MV-4-11 (cell line): ENCODE measurements at places on chromosomes 16 and 17.

GRCh38 chr17:33038740-33039139, 47.1 kb downstream of the SPACA3 start:
- no peak for DNase-seq

DNA sequence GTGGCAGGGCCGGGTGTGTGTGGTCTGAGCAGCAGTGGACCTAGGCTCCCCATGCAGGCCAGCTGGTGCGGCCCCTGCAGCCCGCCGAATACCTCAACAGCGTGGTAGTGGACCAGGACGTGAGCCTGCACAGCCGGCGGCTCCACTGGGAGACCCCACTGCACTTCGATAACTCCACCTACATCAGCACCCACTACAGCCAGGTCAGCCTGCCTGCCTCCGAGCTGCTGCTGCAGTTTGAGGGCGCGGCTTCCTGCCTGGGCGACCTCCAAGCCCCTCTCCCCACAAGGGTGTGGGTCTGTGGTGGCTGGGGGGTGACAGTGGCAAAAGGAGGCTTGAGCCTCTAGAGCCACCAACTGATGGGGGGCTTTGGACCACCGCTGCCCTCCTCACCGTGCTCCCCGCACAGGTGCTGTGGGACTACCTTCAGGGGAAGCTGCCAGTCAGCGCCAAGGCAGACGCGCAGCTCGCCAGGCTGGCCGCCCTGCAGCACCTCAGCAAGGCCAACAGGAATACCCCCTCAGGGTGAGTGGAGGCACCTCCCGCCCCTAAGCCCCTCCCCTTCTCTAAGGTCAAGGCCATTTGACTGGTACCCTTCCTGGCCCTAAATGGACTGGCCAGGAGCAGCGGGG, 8.4 kb upstream of the SMIM5 start:
- DNase-seq, result no peak

DNA sequence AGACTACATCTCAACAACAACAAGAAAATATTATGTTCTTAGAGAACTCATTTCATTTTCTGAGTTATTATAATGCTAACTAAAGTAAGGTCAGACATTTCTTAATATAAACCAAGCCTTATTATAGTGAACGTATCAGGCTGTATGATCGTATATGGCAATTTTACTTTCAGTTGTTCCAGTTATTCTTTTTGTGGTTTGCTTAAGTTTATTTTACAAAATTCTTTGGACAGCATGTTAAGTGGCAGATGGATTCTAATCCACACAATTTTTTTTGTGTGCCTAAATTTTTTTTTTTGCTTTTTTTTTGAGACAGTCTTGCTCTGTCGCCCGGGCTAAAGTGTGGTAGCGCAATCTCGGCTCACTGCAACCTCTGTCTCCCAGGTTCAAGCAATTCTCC, 59.0 kb downstream of the VMP1 start:
- DNase-seq, result no peak

DNA sequence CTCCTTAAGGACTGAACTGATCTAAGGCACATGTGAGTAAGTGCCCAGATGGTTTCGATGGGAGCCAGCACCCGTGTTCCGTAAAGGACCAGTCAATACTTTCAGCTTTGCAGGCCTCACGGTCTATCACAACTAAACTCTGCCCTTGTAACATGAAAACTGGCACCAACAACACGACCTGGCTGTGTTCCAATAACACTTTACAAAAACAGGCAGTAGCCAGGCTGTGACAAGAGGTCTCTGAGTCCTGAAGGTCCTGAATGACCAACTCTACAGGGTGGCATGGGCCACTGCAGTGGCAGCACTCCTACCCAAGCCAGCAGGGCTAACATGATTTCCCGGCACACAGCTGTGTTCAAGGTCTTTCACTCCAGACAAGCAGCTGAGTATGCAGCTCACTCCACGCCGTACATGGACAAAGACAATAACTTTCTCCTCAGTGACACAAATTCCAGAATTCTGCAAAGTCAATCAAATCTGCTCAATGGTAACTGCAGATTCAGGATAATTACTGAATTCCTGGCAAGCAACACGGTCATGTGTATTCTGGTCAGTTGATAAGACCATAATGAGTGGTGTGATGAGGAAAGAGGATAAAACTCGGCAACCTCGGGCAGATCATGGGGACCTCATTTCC, 15.3 kb downstream of the NPLOC4 start:
- no peak for DNase-seq

DNA sequence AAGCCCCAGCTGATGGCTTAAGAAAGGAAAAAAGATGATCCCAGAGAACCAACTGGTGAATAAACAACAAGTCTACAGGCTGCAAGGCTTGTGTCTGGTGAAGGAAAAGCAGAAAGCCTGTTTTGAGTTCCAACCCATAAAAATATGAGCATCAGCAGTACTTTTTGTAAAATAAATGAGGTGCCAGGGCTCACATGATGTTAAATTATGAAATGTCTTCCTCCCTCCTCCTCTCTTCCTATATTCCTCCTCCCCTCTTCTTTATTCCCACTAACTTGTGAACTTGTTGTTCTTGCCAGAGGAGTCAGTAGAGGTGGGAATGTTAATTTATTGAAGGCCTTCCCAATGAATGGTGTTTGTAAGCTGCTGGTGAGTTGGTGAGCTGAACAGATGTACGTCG, 212.2 kb upstream of the CDH11 start:
- no peak for DNase-seq

DNA sequence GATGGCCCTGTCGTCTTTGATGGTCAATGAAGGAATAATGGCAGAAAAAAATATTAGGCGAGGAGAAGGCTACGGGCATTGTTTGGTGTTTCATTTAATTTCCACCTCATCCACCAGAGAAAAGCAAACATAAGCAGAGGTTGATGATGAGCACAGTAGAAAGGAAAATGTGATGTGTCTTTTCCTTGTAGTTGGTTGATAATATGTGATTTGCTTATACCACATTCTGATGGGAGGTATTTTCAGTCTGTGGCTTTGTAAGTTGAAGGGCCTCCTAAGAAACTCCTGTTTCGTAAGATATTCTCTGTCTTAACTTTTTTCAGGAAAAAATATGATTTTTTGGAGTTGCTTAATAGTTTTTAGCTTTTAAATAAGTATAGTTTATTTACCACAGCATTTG, 215.7 kb downstream of the PRKCA start:
- DNase-seq, result no peak

DNA sequence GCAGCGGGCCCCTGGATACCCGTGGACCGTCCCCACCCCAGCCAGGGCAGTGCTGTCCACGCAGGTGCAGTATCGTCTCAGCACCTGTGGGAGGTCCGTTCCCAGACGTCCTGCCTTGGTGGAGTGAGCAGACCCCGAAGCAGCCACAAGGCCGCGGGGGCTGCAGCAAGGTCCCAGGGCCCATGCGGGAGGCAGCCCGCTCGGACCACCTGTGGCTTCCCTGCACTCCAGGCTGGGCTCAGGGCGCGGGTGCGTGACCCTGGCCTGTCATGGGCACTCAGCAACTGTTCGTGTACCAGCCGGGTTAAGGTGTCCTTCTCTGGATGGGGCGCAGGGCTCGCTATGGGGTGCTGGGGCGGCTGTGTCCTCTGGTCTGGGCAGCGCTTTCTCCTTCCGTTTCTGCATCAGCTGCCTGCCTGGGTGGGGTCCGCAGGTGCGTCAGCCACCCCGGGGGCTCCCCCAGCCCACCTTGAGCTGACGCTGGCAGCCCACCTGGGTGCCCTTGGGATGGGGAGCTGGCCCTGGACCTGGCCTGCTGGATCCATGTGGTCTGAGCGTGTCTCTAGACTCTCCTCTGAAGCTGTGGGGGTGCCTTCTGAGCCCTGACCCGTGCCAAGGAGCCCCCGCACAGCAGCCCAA, 18.4 kb downstream of the BAHCC1 start:
- DNase-seq, result no peak

DNA sequence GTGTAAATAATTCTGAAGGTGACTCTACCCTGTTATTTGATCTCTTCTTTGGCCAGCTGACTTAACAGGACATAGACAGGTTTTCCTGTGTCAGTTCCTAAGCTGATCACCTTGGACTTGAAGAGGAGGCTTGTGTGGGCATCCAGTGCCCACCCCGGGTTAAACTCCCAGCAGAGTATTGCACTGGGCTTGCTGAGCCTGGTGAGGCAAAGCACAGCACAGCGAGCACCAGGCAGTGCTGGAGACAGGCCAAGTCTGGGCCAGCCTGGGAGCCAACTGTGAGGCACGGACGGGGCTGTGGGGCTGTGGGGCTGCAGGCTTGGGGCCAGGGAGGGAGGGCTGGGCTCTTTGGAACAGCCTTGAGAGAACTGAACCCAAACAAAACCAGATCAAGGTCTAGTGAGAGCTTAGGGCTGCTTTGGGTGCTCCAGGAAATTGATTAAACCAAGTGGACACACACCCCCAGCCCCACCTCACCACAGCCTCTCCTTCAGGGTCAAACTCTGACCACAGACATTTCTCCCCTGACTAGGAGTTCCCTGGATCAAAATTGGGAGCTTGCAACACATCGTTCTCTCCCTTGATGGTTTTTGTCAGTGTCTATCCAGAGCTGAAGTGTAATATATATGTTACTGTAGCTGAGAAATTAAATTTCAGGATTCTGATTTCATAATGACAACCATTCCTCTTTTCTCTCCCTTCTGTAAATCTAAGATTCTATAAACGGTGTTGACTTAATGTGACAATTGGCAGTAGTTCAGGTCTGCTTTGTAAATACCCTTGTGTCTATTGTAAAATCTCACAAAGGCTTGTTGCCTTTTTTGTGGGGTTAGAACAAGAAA, 5.1 kb downstream of the STH start:
- DNase-seq, result no peak

- DNase-seq, result no peak
These were observed 572 bp downstream of the MPG start for GRCh38 chr16:78444-79150.
